ENCODE measurements at places on chromosomes 13 and 19. TPM values are rescaled to one million over a fixed set of nuclear protein-coding genes. Genes with fewer than 3 reads are reported as not detected.

Gene ZNF507
- total RNA-seq = 22.2 TPM

GRCh38 chr13:74695021-74695800, 561.0 kb upstream of the KLF12 start:
- no peaks in the 10 kb centered on the region for H3K36me3 ChIP-seq
- H3K4me1 ChIP-seq = peaks cover under 1% of the 10 kb centered on the region
- H3K27ac ChIP-seq = no peak overlapping the region
- peaks cover 2% of the 10 kb centered on the region for H3K27me3 ChIP-seq

GRCh38 chr19:42088471-42089190, 12.7 kb downstream of the ZNF574 start:
- no peak for DNase-seq
- H3K36me3 ChIP-seq = no peaks in the 10 kb centered on the region
- H3K27ac ChIP-seq = no peak overlapping the region

DNA sequence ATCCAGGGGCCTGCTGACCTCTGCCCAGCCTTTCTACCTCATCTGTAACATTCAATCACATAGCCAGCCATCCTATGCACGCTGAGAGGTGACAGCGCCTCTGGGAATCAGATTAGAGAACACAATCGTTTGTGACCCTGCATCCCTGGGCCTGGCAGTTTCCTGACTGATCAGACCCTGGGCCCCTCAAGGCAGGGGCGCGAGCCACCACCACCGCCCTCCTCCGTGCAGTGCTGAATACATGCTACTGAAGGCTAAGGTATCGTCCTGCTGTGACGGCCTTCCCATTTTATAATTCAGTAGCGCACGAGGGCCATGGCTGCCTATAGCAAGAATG, 1.3 kb downstream of the TMTC4 start:
- H3K27me3 ChIP-seq = peaks cover 24% of the 10 kb centered on the region
- peak overlapping the region; percentile 99 for H3K4me3 ChIP-seq
- DNase-seq = peak; percentile 31
- peaks cover 38% of the 10 kb centered on the region for H3K4me1 ChIP-seq

DNA sequence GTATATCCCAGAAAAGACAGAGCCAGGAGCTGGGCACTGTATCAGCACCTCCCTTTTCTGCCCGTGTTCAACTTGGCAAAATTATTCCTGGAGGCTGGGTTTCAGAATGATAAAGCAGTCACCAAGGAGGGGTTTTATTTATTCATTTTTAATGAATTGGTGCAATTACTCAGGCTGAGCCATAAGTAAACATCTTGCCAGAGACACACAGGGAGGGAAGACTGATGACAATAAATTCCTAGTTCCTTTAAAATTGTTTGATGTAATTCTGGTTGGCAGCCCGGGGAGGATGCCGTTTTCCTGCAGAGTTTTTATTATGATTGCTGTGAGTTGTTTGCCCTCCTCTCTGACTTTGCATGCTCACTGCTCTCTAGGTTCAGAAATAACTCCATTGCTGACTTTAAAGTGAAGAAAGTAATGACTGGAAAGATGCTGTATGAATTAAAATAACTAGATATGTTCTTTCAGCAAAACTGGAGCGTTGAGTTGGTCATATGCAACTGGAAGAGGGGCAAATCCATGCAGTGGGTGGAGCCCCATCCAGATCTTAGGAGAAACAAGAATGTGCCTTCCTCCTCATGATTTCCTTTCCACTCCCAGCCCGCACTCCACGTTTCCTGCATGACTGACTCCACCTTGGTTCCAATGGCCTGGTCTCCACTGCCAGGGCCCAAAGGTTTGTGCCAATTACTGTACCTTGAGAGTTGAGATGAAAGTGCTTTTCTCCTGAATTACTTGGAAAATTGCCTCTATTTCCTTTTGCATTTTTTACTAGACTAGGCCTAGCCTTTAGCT, 182.1 kb downstream of the RFC3 start:
- DNase-seq = no peak
- peaks cover 2% of the 10 kb centered on the region for H3K27me3 ChIP-seq
- H3K4me1 ChIP-seq = no peaks in the 10 kb centered on the region
- no peak overlapping the region for H3K4me3 ChIP-seq

DNA sequence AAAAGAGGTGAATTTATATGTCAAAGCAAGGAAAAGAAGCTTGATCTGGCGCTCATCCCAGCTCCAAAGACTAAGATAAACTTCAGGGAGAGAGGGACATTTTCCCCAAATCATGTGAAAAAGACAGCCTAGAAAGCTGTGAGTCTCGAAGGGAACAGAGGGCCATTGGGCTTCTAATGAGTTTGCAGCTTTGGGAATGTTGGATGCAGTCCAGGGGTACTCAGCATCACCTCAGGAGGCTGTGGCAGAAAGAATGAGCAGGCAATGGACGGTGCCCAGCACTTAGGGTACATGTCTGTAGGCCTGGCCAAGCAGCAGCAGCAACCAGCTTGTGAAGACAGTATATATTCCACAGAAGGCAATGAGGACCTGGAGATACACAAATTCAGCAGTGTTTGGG, 25.7 kb upstream of the WASF3 start:
- no peaks in the 10 kb centered on the region for H3K36me3 ChIP-seq
- H3K27ac ChIP-seq = no peak overlapping the region
- DNase-seq = no peak
- H3K4me1 ChIP-seq = no peaks in the 10 kb centered on the region

All from endothelial cell (in vitro differentiated cells).